Occipital lobe (tissue), 3 donors: ENCODE measurements at places on chromosomes 5 and 9. TPM values are rescaled to one million over a fixed set of nuclear protein-coding genes. Genes with fewer than 3 reads are reported as not detected.

The TLR4 gene
- 10.8 TPM for total RNA-seq

The RNF224 gene
- total RNA-seq, result not detected

DNA sequence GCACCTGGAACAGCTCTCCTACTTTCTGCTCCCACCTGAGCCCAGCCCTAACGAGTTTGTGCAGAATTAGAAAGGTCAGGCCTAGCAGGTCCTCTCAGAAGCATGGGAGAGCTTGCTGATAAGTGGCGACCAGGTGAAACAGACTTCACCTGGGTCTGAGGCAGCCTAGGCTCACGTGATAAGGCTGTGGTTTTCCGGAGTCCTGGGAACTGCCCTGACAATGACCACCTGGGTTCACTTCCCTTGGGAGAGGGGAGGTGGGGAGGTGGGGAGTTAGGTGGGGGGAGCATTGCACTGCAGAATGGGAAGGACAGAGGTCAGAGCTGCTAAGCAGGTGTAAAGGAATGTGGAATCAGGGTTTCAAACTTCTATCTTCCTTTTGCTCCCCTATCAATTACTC, 152.9 kb upstream of the MAP1B start:
- DNase-seq, result no peak

The SPDL1 gene
- total RNA-seq, result 18.6 TPM

DNA sequence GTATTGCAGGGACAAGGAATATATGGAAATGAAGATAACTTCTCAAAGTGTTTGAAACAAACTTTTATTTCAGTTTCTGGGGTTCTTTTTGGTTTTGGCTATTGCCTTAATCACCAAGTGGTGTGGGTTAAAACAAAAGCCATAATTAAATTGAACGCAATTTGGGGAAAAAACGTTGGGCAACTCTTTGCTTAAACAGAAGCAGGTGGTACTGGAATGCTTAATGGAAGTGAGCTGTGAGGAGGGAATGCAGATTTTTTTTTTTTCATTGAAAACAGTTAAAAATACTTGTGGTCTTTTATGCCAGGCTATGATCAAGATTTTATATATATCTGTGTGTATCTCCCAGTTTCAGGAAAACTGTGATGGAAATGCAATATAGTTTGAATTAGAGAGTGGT, 195.7 kb upstream of the TUT7 start:
- DNase-seq, result no peak

- DNase-seq, result no peak
Measured at GRCh38 chr9:72589667-72590521, 68.5 kb downstream of the TMC1 start.

DNA sequence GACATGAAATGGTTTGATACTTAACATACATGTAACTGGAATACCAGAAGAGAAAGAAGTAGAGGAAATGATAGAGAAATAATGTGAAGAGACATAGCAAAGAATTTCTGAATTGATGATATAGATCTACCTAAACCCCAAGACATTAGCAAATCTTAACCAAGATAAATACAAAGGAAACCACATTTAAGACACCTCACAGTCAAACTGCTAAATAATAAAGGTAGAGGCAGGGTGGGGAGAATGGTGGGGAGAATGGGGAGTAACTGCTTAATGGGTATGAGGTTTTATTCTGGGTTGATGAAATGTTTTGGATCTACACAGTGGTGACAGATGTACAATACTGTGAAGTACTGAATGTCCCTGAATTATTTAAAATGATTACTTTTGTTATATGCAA, 17.5 kb downstream of the CARNMT1 start:
- no peak for DNase-seq

The JAKMIP2 gene
- 67.7 TPM for total RNA-seq

DNA sequence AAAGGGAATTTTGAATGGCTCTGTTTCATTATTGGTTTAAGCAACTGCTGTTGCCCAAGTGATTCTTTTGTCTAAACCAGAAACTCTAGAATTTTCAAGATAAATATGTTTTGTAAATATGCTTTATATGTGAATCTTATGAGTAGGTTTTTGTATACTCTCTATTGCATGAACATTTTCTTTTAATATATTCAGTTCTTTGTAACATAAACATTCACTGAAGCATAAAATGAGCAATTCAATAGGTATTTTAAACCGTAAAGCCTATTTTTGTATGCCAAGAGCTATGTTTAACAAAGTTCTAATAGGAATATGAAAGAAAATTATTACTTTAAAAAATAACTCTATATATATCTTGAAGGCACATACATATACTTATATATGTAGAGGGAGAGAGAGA, 293.1 kb downstream of the PSAT1 start:
- DNase-seq, result no peak

DNA sequence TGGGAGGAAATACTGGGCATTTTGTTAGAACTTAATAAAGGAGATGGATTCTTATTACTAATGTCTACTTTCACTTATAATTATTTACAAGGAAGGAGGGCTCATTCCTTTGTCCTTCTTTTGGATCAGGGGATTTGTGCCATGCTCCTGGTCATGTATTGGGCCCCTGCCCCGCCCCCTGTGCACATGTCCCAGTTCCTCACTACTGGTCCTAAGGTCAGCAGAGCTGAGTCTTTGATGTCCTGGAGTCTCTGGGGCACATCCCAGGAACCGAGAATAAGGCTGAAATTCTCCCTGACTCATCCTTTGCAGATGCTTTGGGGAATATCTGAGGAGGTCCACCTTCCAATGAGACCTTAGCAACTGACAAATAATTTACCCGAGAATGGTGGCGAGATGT, 19.6 kb upstream of the TIFAB start:
- no peak for DNase-seq
